Activated T-helper 1 cell treated with anti-CD3 and anti-CD28 coated beads, Interleukin-2, amount 50 U/mL, for 16 hours (primary cell): ENCODE measurements at places on chromosomes 2 and 18.
A peak's percentile ranks its signal among the peaks of the same experiment; 100 is the strongest.

GRCh38 chr2:118925476-118925875 lies 16.5 kb upstream of the MARCO start:
- no peak for DNase-seq

GRCh38 chr2:26772064-26773001 lies 8.2 kb downstream of the SLC35F6 start:
- DNase-seq: no peak

- no peak for DNase-seq
Measured at GRCh38 chr2:5594249-5594695, 97.9 kb upstream of the SOX11 start.

GRCh38 chr18:54717673-54718407 lies 110.4 kb upstream of the RAB27B start:
- peak; percentile 13 for DNase-seq

- DNase-seq: no peak
Measured at GRCh38 chr2:137250401-137250800, 485.1 kb downstream of the THSD7B start.

GRCh38 chr2:195407783-195408182 lies 249.2 kb upstream of the SLC39A10 start:
- no peak for DNase-seq

- DNase-seq: peak; percentile 75
Measured at GRCh38 chr2:20446917-20447436, at the start of gene RHOB. TSS of gene RHOB (plus strand) at chr2:20447074. CDS start at chr2:20447466, 392 bp downstream.

DNA sequence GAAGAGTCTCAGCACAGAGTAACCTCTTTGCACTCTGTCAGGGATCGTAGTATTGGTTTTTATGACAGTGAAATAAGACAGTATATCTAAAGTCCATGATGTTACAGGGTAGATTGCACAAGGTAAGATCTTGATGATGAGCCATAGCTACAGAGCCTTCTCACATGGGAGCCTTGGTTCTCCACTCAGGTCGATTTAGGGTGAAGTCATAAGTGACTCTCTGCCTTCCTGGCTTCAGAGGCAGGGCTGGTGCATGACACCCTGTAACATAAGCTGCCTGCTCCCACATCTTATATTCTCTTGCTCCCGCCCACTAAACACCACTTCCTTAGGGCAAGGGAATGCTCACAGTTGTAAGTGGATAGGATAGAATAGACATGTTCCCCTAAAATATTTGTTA lies 13.3 kb downstream of the DAPL1 start:
- DNase-seq: no peak

- no peak for DNase-seq
Measured at GRCh38 chr18:1806884-1807615, 764.3 kb downstream of the METTL4 start.

- DNase-seq: no peak
Measured at GRCh38 chr2:51212374-51212773, 180.4 kb upstream of the NRXN1 start.

- DNase-seq: no peak
Measured at GRCh38 chr2:172791953-172792352, 56.3 kb downstream of the RAPGEF4 start.

- DNase-seq: no peak
Measured at GRCh38 chr2:8980096-8980495, 23.4 kb downstream of the MBOAT2 start.

DNA sequence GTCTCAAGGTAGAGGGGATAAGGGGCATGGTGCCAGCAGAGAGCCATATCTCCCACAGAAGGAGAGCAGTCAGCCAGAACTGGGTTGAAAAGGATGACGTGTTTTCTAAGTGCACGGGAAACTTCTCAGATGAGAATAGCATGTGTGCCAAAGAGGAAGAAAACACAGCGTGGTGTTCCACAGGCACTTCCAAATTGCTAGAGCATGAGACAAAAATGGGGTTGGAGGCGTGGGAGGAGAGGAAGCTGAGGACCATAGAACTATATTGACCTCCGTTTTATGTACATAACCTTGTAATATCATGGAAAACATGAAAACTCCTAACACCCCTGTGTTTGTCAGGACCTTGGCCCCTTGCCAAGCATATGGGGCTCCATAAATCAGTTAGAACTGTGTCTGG lies 682.7 kb upstream of the RAB6C start:
- DNase-seq: no peak

DNA sequence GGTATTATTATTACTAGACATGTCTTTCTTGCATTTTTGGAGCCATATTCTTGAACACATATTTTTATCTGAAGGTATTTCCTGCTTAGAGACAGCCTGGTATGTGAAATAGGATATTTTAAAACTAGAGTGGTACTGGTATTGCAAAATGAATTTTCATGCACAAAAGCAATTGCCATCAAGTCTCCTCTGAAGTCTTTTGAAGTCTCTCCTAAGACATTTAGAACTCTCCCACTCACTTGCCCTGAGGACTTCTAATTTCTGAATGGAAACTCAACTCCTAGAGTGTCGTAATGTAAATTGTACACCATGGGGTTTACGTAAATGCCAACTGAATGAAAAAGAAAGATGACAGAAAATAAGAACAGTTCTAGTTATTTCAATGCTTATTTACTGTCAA lies 967.0 kb downstream of the DCDC2C start:
- DNase-seq: no peak

DNA sequence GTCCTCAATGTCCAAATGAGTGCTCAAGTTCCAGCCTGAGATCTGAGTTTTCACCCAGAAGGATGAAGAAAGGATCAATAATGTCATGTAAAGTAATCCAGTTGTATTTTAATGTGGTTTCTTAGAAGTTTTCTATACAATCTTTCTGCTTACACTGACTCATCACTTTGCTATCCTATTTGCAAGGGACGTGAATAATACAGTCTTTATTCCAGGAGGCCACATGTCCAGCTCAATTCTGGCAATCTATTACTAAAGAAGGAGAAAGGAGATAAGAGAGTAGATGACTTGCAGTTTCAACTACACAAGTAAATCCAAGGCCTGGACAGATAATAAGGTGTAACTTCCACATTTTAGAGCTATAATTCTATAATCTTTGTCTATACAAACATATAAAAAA lies 601.1 kb upstream of the SETBP1 start:
- no peak for DNase-seq

DNA sequence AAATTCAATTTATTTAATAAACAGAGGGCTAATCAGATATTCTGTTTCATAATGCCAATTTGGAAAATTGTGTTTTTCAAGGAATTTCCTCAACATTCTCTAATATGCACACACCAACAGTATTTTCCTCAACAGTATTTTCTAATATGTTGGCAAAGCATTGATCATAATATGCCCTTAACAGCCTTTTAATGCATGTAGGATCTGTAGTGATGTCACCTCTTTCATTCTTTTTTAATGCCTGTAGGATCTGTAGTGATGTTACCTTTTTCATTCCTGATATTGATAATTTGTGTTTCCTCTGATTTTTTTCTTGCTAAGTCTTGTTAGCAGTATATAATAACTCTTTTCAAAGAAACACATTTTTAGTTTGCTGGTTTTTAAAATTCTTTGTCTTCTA lies 15.9 kb downstream of the VWA3B start:
- DNase-seq: no peak

DNA sequence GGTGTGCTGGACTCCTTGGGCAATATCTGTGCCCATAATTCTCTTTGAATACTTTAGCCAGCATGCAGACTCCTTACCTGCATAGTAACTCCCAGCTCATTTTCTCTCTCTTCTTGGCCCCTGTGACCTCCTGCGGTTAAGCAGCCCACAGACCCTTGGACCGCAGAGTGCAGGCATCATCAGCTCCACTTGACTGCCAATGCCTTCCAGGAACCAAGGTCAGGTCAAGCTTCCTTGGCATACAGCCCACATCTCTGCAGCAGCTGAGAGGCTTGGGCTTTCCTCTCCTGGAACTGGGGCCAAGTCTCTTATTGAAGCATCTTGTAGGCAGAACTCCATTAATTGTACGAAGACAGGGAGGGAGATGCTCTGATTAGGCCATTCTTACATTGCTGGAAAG lies 130.1 kb upstream of the PIEZO2 start:
- DNase-seq: no peak

- DNase-seq: no peak
Measured at GRCh38 chr18:29629493-29630036, 1413.0 kb downstream of the DSC3 start.

GRCh38 chr18:6497543-6497942 lies 82.8 kb upstream of the L3MBTL4 start:
- DNase-seq: no peak

DNA sequence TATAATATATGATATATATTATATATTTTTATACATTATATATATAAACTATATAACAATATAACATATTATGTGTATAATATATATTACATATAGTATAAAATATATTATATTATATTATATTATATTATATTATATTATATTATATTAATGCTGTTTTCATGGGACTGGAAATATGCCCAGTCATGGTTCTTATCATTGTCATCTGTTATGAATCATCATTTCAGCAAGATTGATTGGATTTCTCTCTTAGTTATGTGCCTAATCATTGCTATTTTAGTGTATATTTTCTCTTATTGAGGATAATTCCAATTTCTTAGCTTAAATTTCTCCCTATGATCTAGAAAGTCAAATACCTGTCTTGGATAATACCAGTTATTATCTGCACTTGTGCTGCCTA lies 617.8 kb downstream of the TRIB2 start:
- DNase-seq: no peak

DNA sequence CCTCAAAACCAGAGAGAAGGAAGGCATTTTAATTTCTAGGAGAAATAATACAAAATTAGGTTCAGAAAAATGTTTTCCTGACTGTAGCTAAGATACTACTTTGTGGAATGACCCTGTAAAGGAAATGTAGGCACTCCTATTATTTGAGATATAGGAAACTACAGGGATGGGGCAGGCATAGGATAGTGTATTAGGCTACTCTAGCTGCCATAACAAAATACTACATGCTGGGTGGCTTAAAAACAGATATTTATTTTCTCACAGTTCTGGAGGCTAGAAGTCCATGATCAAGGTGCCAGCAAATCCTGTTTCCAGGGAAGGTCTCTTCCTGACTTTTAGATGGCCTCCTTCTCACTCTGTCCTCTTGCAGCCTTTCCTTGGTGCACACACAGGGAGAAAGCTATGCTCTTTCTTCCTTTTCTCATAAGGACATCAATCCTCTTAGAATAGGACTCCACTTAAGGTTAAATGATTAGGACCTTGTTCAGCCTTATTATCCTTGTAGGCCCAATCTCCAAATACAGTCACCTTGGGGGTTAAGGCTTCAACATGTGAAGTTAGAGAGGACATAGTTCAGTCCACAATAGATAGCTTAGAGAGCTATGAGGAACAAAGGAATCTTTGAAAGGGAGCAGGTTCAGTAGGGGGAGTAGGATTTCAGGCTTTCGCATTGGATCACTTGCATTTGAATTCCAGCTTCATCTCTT lies 14.0 kb upstream of the CAVIN2 start:
- no peak for DNase-seq

- DNase-seq: no peak
Measured at GRCh38 chr2:218448934-218449333, 30.0 kb downstream of the VIL1 start.

GRCh38 chr2:134120733-134121630 lies 132.9 kb upstream of the MGAT5 start:
- DNase-seq: peak; percentile 52

- DNase-seq: no peak
Measured at GRCh38 chr2:63046961-63047320, 3.7 kb upstream of the OTX1 start.
